HCEC 1CT (cell line): ENCODE measurements at places on chromosomes 3 and 15.

DNA sequence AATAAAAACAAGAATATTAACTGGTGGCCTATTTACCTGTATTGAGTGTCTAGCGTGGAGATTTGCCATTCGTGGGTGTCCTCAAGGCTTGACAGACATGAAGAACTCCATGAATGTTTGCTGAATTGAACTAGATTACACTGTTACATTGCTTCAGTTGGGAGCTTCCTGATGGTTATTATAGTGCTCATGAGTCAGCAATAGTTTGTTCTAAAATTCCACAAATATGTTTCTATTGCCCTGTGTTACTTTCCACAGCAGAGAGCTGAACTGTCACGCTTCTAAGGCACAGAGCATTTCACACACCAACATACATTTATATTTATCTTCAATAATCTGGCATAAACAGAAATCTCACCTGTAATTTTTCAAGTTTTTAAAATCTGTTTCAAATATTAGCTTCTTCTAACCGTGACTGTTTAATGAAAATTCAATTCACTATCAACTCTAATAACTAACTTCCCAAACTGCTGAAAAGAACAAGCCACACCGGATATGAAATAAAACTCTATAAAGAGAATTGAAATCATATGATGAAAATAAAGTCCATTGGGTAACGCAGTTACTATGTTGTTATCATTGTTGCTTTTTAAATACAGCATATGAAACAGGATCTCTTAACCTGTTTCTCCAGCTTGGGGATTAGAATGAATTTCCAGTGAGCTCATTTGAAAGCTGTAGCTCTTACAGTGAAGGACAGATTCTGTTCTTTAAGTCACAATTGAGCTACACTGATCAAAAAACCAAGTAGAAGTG is 61.2 kb upstream of the MCF2L2 start:
- peak; percentile 43 for DNase-seq

- no peak for DNase-seq
Observed at GRCh38 chr3:94544131-94544789, 481.4 kb downstream of the NSUN3 start.

DNA sequence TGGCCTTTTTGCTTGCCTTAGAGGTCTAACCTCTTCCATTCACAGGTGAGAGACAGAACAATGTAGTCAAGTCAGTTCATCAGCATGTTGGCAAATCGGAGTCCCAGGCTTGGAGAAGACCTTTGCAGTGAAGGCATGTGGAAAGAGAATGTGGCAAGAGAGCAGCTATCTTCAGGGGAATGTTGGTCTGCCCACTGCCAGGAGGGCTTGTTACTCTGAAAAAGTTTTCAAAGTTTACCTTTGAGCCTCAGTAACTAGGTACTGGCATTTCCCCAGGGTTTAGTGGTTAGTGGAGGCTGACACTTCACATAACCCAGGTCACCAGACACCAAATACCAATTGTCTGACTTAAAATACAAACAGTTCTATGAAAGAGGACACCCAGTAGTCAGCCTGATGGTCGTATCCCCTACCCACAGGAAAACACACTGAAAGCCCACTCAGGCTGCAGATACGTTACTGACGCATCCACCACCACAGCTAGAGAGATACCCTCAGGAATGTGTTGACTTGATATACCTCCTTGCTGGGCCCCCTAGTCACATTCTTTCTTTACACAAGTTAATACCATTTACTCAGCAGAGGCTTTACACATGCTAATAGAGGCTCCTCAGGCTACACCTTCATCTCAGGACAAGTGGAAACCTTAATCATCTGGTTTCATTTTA is 9.7 kb upstream of the ARID3B start:
- peak; percentile 83 for DNase-seq

GRCh38 chr3:165191491-165191890 is 4.7 kb downstream of the SLITRK3 start:
- DNase-seq: no peak

DNA sequence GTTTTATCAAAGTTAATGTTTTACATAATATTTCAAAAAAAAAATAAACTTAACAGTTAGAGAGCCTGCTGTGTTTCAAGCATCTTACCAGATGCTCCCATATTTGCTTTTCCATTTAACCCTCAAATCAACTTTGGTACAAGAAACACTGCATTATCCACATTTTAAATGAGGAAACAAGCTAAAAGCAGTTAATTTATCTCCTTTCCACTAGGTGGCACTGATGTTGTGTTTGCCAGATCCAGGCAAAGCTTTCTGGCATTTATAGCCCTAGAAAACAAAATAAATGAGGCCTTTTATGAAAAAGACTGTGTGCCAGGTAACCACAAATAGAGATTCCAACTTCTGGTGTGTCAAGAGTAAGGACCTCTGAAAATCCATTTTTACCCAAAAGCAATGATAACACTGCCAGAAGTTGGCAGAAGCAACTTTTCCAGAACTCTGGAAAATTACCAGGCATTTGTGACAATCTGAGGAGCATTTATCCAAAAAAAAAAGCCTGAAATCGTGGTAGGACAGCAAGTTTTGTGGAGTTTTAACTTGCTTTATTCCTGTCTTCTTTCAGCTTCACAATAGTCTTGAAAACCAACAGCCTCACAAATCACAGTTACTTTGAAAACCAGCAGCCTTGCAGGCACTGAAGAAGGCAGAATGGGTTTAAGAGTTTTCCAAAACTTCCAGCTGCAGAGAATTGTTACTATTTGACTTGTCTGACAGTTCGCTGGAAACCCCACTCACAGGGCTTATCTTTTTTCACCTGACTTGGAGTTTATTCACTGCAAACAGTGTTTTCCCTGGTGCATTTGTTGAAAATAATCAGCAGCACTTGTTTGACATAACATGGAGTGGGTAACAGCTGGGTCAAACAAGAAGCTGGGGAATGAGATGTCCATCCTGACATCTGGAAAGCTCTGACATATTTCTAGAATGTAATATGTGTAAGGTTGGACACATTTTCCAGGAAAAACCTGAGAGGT is 9.2 kb downstream of the FAM162A start:
- DNase-seq: peak; percentile 63

- DNase-seq: no peak
Observed at GRCh38 chr15:78292219-78292618, 7.2 kb downstream of the SKIC8 start.

DNA sequence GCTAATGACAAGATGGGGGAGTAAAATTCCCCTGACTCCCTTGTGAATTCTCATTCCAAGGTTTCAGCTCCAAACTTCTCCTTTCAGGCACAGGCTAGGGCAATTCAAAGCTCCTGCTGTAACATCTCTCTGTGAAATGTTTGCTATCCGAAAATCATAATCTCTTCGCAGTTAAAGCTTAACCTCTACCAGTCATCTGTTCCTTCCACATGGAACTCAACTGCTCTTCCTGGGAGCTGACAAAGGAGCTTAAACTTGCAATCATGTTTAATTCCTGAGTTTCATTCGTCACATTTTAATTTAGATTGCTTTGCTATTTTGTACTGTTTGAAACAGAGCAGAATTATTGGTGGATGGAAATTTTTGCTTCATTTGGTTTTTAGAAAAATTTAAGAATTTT is 328.6 kb downstream of the AGBL1 start:
- no peak for DNase-seq

DNA sequence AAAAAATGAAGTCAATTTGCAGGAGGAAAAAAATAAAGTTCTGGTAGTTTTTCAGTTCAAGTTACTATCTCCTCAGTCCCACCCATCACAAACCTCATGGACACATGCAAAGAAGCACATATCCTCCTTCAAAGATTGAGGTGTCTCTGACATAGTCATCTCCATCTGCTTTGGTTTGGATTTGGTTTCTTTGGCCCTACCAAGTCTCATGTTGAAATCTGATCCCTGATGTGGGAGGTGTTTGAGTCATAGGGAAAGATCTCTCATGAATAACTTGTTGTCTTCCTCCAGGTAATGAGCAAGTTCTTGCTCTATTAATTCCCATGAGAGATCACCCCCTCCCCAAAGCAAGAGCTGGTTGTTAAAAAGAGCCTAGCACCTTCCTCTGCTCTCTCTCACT is 446.8 kb downstream of the IGSF11 start:
- no peak for DNase-seq

- peak; percentile 74 for DNase-seq
Observed at GRCh38 chr3:168034152-168034928, 61.4 kb downstream of the GOLIM4 start.

GRCh38 chr3:163587342-163587741 is 1491.0 kb downstream of the SI start:
- no peak for DNase-seq

DNA sequence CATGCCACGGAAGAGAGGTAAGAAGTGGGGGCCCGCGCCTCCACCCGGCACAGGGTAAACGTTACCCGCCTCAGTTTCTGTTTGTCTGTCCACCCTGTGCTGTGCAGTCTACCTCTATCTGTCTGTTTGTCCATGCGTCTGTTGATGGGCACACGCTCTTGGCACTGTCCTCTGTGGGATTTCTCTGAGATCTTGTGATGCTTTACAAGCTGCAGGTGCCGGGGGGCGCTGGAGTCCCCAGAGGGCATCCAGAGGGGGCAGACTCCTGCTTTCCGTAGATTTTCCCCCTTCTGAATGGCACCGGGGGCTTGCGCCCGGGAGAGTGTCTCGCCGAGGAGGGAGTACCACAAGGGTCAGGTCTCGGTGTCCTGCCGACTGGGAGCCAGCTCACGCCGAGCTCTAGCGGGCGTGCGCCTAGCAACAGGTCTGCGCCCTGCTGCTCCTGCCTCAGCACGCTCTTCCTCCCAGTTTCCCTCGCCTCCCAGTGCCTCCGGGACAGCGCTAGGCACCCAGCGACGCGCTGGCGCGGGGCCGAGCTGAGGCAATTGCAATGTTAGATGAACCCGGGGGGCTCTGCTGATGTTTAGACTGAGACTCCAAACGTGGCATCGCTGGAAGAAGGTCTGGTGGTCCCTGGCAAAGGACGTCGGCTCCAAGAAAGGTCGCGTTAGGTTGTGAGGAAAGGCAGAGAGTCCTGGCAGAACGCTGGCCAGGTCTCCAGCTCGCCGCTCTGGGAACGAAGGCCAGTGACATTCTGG is 667 bp downstream of the CEMIP start:
- peak; percentile 61 for DNase-seq

DNA sequence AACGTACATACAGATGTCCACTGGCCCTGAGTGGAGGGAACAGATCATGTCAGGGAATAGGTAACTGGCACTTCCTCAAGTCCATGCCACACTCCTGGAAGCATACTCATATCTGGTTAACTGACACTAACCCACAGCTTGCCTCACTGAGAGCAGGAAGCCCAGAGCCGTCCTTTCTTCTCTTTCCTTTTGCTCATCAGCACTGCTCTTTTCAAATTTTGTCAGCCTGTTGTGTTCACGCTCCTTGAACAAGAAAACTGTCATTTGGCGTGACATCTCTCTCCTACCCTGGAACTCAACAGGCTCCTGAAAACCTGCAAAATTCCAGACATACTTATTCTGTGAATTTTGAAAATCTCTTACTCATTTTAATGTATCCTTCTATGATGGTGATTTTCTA is 360.2 kb downstream of the MAGI1 start:
- DNase-seq: no peak

GRCh38 chr15:101286471-101287114 is 8.5 kb downstream of the SNRPA1 start:
- no peak for DNase-seq

- DNase-seq: no peak
Observed at GRCh38 chr15:79454063-79454462, 21.9 kb downstream of the MINAR1 start.

- no peak for DNase-seq
Observed at GRCh38 chr15:22229990-22230819, 149.9 kb downstream of the OR4M2 start.

DNA sequence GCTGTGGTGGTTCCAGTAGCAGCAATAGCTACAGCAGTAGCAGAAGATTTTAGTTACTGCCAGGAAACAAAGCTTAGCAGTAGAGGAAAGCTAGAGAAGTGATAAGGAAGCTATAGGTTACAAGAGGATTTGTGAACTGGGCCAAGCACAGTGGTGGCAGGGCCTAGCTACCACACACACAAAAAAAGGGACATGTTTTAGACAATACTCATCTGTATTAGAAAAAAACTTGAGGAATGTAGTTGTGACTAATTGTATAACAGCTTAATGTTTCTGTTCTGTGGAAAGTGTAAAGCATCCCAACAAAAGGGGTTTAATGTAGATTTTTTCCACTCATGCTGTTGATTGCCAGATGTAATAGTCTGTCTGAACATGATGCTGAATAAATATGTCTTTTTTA is 29.9 kb upstream of the PFN2 start:
- peak; percentile 52 for DNase-seq

DNA sequence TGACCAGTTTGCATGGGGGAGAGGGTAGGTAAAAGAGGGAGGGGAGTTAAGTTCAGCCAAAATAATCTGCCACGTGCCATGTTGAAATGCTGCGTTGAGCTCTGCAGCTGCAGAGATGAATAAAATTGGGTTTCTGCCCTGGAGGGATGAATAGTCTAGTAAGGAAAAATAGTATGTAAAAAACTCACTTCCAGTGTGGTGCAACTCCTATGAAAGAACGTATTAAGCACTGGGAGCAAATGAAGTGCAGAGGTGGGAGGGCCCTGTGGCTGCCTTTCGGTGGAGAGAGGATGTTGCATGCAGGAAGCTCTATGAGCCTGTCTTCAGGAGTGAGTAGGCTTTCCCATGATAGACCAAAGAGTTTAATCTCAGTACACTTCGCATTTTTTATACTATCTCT is 8.6 kb downstream of the CEP63 start:
- DNase-seq: no peak

- DNase-seq: peak; percentile 30
Observed at GRCh38 chr15:39581242-39581792, 438 bp downstream of the THBS1 start.

- DNase-seq: no peak
Observed at GRCh38 chr3:48356419-48356818, 15.6 kb upstream of the FBXW12 start.

DNA sequence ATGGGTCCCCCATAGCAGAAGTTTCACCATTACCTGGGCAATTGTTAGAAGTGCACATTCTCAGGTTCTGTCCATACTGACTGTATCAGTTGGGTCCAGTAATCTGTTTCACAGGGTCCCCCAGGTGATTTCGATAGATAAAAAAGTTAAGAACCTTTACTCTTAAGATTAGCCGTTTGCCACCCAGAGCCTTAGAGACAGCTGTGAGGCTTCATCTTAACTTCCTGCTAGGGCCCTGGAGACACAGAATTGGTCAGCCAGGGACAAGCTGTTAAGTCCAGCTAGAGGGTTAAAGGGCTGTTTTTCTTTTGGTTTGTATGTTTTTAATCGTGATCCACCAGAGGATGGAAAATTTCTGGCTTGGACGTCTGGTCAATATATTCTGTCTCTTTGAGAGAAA is 6.7 kb downstream of the FAM162A start:
- DNase-seq: no peak

- no peak for DNase-seq
Observed at GRCh38 chr3:105174017-105174615, 192.6 kb upstream of the ALCAM start.

GRCh38 chr3:89494734-89495133 is 387.3 kb downstream of the EPHA3 start:
- no peak for DNase-seq
